ENCODE measurements at places on chromosomes 5 and 9.

- DNase-seq = no peak
Measured at GRCh38 chr5:173712609-173713175, 96.2 kb upstream of the BOD1 start.

DNA sequence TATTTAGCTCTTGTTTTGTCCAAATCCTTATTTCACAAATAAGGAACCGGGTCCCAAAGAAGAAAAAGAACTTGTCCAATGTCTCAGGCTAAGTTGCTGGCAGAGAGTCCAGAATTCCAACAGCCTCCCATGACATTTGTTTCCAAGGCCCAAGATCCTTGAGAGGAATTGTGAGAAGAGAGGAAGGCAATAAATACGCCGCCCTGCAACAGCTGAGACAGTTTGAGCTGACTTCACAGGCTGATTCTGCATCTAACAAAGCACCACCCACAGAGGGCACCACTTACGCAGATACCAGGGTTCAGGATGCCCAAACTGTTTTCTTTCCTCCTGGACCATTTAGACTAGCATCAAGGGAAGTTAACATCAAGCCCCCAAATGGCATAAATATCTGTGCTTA, 211.3 kb downstream of the FAM114A2 start:
- peak; percentile 11 for DNase-seq

DNA sequence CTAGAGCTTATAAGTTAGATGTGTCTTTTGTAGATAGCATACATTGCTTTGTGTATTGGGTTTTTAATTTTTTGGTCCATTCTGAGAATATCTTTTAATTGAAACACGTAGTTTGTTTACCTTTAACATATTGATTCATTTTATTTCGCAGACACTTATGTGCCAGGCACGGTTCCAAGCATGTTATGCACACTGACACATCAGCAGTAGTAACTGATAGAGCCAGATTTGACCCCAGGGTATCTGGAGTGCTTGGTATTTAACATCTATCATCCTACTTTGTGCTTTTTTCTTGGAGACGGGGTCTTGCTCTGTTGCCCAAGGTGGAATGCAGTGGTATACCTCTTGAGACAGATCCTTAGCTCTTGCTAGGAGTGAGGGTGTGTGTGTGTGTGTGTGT, 71.9 kb downstream of the USP20 start:
- no peak for DNase-seq

- no peak for DNase-seq
Measured at GRCh38 chr5:107952450-107952849, 281.7 kb upstream of the EFNA5 start.

GRCh38 chr5:72133212-72133990, 26.1 kb downstream of the MAP1B start:
- DNase-seq = no peak

GRCh38 chr5:142689081-142689480, 3.2 kb upstream of the FGF1 start:
- DNase-seq = no peak

- no peak for DNase-seq
Measured at GRCh38 chr5:90381213-90381929, 28.2 kb downstream of the CETN3 start.

- no peak for DNase-seq
Measured at GRCh38 chr9:108078811-108079210, 589.2 kb upstream of the KLF4 start.

All from NAMALWA (cell line).